ENCODE measurements at places on chromosomes 4 and X.

DNA sequence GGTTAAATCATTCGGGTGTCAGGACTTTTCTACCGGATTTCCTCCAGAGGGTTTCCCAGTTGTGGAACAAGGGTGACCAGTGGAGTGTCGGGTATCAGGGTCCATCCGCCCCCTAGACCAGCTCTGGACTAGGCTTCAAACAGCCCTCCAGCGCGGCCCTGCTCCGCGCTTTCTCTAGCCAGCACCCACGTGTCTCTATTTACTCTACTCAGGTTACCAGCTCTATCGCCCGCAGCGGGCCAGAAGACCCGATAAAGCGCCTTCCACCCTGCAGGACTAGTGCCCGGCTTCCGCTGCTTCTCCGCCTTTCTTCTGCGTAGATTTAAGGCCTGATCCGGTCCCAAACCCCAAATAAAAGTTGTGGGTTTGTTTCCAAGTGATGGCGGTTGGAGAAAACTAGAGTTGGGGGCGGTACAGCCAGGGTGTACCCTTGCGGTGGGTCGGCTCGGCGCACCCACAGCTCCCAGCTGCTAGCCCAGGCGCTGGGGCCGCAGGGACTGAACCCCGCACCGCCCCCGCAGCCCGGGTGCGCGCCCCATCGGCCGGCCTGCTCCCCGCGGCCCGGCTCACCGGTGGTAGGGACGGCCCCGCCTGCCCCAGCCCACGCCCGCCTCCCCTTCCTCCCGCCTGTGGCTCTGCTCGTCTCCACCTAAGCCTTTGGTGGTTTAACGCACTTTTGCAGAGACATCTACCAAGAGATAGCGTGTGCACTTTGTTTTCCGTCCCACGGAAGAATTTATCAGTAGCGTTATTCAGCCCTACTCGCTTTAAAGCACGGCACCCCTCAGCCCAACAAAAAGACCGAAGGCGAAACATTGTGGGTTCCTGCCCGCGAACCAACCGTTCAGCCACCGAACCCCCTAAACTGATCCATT is 2.1 kb downstream of the LEF1 start:
- DNase-seq: peak; percentile 54

- no peak for DNase-seq
Observed at GRCh38 chr4:76024065-76024464, 768 bp upstream of the CXCL10 start.

DNA sequence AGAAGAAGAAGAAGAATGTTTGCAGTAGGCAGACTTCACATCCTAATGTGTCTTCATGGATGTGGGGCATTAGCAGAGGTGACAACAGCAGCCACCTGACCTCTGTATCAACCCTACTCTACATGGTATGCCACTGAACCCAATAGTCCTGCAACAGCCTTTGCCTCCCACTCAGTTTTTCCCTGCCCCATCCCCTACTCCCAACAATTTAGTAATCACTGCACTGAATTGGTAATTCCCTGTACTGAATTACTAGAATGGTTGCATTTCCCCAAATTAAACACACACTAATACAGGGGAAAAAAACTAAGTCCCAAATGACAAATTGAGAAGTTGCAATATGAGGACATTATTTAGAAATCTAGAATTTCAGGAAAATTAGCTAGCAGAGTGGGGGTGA is 31.4 kb upstream of the FAM241A start:
- DNase-seq: no peak

DNA sequence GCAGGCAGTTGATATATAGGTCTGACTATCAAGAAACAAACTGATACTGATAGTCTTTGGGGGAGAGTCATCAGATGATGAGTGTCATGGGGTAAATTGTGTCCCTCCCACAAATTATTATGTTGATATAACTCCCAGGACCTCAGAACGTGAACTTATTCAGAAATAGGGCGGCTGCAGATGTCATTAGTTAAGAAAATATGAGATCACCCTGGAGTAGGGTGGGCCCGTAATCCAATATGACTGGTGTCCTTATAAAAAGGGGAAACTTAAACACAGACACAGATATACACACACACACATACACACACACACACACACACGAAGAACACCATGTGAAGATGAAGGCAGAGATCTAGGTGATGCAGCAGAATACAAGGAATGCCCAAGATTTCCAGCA is 32.7 kb upstream of the ARHGEF9 start:
- no peak for DNase-seq

DNA sequence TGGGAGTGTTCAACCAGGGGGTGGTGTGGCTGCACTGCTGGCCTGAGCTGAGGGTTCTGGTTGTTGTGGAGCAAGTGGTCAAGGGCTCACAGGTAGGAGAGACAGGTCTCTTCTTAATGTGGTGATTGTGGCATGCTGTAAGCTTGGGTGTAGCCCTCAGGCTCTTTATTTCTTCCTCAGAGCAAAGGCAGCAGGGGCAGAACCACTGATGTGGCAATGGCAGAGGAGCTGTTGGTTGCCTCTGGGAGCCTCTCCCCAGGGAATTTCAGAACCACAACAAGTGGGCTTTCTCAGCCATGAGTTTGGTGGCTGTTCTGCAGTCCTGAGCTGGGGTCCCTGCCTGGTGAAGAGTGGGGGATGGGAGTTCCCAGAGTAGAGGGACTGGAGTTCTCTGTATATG is 1017.2 kb downstream of the SH3BGRL start:
- DNase-seq: no peak

DNA sequence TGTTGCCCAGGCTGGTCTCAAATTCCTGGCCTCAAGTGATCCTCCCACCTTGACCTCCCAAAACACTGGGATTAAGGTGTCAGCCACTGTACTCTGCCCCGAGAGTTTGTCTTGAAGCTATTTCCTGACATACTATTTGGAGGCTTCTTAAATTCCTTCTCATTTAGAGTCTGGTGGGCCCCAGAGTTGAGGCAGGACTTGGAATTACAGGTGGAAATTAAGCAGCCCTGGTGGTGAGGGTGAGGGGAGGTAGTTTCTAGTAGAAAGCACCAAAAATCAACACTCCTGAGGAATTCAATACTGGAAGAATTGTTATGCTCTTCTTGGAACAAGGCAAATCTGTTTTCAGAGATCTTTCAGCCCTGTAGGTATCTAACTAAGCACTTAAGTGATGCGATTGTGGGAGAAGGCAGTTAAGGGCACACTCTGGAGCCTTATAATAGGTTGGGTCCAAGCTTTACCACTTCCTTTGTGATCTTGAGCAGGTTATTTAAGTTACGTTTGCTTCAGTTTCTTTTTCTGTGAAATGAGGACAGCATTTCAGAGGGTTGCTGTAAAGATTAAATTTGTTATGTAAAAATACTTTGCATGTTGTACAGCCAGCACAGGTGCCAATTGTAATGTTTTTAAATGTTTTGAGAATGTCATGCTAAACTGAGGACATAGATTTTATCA is 200.7 kb downstream of the SOWAHB start:
- no peak for DNase-seq

DNA sequence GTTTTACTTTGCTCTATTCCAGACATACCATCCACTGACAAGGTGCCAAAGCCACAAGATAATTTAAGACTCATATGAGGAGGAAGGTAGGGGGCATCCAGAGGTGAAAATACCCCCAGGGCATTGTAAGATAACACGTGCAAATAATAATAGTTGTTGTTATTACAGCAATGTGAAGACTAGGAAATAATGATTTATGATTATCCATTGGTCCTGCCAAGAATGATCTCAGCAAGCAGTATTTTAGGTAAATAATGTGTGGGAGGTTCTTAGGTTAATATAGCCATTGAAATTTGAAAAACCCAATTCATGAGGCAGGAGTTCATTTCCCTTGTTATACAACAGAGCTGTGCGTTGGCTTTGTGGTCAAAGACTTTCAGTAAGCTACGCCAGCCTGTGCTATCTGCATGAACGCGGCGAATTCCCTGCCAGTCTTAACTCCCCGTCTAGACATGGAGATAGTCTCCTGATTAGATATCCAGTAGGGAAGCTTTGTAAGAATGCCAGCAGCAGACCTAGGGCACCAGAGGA is 47.2 kb upstream of the MXRA5 start:
- no peak for DNase-seq

GRCh38 chr4:113659127-113659526 is 102.4 kb downstream of the CAMK2D start:
- DNase-seq: no peak

DNA sequence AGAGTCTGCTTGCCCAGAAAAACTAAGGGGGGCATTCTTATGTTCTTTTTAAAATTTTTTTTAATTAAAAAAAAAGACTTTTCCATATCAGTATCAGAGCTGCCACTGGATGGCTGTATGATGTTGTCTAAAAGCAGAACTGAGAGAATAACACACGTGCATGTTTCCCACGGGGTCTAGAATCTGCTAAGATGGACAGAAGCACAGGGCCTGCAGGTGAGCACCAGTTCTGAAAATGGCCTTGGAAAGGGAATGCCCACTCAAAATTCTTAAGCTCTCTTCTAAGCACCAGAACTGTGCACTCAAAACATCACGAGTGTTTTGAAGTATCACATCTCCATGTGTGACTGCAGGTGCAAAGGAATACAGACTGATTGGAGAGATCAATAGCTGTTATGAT is 61.1 kb downstream of the ARAP2 start:
- no peak for DNase-seq

DNA sequence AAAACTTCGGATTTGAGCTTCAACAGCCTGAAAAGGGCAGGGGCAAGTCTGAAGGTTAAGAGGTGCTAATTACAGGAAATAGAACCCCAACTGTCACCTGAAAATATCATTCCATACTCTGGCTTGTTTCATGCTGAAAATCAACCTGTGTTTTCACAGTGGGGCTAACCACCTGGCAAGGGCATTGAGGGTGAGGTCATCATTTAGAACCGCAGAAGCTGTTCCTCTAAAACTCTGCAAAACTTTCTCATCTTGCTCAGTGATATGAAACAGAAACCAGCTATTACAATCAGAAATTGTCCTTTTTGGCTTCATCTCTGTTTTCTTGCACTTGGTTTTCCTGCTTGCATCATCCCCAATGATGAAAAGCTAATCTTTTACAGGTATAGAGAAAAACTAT is 247.6 kb downstream of the DCLK2 start:
- DNase-seq: no peak
